ENCODE measurements at places on chromosomes 12 and 14. TPM values are rescaled to one million over a fixed set of nuclear protein-coding genes. Genes with fewer than 3 reads are reported as not detected.

Gene MANSC1
- total RNA-seq, result 32.0 TPM

Gene LYZ
- total RNA-seq, result not detected

DNA sequence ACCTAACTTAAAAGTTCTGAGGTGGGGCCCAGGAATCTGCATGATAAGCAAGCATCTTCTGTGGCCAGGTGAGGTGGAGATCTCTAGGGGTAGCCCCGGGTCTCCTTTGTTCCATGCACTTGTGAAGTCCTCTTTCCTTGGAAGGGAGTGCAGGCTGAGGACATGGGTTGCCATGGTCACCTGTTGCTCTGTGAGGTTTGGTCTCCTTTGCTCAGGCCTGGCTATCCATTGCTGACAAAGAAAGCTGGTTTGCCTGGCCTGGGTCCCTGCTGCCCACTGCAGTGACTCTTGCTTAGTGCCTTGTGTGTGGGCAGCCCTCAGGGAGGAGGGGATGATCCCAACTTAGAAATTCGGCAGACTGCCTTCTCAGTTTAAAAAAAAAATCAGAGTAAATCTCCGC is 11.1 kb downstream of the NRXN3 start:
- no peak for DNase-seq

DNA sequence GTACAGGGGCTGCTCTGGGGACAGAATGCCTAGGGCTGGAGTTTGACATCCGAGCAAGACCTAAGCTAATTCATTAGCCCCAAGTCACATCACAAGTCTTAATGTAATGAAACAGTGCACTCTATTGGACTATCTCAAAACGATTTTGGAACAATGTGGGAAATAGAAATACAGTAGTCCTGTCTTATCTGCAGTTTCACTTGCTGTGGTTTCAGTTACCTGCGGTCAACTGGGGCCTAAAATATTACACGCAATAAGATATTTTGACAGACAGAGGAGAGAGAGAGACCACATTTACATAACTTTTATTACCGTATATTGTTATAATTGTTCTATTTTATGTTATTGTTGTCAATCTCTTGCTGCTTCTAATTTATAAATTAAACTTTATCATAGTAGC is 21.1 kb downstream of the MOAP1 start:
- no peak for DNase-seq

- no peak for DNase-seq
Measured at GRCh38 chr12:28535216-28535615, 345.0 kb downstream of the CCDC91 start.

GRCh38 chr12:124795081-124795948 is 68.3 kb downstream of the SCARB1 start:
- DNase-seq, result no peak

GRCh38 chr12:28223025-28223554 is 32.8 kb downstream of the CCDC91 start:
- DNase-seq, result no peak

DNA sequence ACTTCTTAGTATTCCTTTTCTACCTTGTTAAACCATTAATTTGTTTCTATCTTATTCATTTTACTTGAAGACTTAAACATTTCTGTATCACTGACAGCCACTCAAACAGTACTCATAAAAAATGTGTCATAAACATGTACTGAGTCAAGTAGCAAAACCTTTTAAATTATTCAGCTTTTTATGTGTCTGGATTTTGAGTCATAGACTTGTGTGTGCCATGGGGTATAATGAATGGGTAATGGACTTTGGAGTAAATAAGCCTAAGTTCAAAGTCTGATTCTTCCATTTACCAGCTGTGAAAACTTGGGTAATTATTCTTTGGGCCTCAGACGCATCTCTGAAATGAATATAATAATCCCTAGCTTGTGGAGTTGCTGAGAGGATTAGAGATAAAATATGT is 199.0 kb downstream of the RAD51B start:
- no peak for DNase-seq

- DNase-seq, result peak; percentile 49
Measured at GRCh38 chr12:42588524-42589464, 752 bp downstream of the PRICKLE1 start.

- DNase-seq, result no peak
Measured at GRCh38 chr12:40038619-40039018, 67.3 kb downstream of the SLC2A13 start.

Gene TBC1D30
- 9.0 TPM for total RNA-seq

Gene POLR3B
- 12.9 TPM for total RNA-seq

Gene KRT85
- total RNA-seq, result not detected

DNA sequence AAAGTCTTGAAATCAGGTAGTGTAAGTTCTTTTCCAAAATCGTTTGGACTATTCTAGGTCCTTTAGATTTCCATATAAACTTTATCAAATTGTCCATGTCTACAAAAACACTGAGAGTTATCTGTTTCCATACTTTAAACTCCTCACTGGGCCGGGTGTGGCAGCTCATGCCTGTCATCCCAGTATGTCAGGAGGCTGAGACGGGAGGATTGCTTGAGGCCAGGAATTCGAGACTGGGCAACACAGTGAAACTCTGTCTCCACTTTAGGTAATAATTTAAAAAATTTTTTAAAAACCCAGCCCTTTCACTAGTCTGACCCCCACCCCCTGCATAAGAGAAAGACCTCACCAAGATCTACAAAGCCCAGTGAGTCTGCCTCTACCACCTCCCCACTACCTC is 6.4 kb upstream of the ISM2 start:
- no peak for DNase-seq

DNA sequence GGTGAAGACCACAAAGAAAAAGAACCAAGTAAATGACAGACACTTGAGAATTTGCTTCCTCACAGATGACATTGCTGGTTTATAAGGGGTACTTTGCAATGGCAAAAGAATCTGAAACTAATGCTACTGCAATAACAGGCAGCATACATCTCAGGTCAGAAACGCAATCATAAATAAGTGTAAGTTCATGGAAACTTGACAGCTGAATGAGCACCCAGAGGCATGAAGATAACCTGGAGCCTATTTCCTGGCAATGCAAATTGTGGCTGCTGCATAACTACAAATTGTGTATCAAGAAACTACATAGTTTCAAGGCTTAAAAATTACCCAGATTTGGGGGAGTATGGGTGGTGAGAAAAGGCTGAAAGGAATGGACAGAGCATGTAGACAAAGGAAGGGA is 8.5 kb upstream of the MYO1A start:
- no peak for DNase-seq

- DNase-seq, result no peak
Measured at GRCh38 chr14:45680531-45680930, 427.5 kb upstream of the MIS18BP1 start.
